ENCODE measurements at places on chromosomes 7 and 10. TPM values are rescaled to one million over a fixed set of nuclear protein-coding genes. Genes with fewer than 3 reads are reported as not detected.

Gene ACTR3C
- 7.4 TPM for total RNA-seq

DNA sequence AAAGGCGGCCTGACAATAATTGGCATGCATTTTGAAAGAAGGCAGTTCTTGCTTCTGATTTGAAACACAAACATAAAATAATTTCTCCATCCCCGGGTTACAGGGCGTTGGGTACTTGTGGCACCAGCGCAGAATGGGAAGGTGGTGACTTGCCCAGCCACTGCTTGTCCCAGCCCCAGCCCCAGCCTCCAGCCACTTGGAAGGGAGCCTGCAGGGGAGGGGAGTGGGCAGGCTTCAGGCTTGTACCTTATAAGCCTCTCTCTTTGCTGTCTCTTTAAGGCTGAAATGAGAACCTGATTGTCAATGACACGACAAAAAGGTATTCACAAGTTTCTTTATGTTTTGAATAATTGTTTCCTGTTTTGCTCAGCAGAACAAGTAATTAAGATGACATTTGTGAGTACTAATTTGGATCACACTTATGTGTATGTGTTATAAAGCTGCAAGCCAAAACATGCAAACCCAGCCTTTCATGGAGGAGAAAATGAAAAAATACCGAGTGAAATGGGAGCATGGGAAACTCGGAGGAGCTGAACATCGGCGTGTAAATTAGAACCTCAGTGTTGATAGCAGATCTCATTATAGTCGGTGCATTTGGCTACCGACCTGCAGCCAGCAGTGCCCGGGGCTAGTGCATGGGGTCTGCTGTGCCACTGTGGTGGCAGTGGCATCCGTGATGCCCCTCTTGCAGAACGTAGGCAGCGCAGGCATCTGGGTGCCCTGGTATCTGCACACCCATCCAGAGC, 129.9 kb downstream of the EBF3 start:
- no peak for DNase-seq

DNA sequence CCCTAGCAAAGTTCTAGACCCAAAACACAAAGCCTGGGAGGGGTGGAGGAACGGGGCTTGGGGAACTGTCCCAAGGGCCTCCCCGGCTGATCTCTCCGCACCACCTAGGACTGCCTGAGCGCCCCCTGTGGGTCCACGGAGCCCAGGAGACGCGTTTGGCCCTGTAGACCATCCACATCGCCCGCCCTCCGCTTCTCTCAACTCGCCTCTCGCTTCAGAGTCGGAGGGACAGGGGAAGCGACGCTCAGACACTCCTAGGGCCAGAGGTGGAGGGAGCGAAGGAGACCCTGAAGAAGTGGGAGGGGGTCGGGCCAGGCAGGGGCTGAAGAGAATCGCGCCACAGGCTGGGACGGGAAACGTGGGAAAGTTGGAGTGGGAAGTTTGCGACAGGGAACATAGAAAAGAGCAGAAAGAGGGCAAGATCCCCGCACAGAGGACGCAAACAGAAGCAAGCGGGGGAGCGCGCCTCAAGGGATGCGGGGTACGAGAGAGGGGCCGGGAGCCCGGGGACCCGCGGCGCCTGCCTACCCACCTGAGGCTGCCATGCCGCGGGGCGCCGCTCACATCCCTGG, 378 bp downstream of the PIK3AP1 start:
- no peak for DNase-seq

- no peak for DNase-seq
Observed at GRCh38 chr7:117888627-117889026, 15.4 kb upstream of the CTTNBP2 start.
